ENCODE measurements at places on chromosomes 1 and 21. TPM values are rescaled to one million over a fixed set of nuclear protein-coding genes. Genes with fewer than 3 reads are reported as not detected.

DNA sequence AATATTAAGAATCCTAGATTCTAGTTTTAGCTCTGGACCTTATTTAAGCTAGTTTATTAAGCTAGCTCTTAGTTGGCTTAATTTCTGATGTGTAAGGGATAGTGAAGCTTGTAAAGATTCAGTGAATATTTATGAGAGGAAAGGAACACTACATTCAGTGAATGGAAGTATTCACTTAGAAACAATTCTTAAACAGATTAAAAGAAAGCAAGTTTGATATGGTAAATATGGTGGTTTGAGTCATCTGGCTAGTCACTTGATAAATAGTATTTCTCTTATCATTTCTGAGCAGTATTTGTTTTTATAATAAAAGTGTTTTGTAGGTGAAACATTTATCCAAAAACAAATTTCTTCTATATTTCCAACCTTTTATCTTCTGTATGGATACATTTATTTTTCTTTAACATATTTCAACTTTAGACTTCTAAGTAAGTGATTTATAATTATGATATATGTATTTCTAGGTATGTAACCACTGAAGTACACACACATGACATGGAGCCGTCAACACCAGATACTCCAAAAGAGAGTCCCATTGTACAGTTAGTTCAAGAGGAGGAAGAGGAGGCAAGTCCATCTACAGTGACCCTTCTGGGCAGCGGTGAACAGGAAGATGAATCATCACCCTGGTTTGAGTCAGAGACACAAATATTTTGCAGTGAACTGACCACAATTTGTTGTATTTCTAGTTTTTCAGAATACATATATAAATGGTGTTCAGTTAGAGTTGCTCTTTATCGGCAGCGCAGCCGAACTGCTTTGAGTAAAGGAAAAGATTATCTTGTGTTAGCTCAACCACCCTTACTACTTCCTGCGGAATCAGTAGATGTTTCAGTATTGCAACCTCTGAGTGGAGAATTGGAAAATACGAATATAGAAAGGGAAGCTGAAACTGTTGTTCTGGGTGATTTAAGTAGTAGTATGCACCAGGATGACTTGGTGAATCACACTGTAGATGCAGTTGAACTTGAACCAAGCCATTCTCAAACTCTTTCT lies 55.6 kb downstream of the SUCO start:
- H3K4me3 ChIP-seq = no peak overlapping the region
- 0 out of 2 replicates have a peak, but pooled peaks cover 7% of the 10 kb centered on the region for H3K4me1 ChIP-seq
- no peaks in the 10 kb centered on the region for H3K27me3 ChIP-seq
- no peak for DNase-seq

- peaks cover 3% of the 10 kb centered on the region for H3K36me3 ChIP-seq
- H3K4me3 ChIP-seq = no peak overlapping the region
- no peak for DNase-seq
- no peaks in the 10 kb centered on the region for H3K4me1 ChIP-seq
- H3K27ac ChIP-seq = no peak overlapping the region
- H3K27me3 ChIP-seq = no peaks in the 10 kb centered on the region
Observed at GRCh38 chr1:235342039-235342438, 13.7 kb downstream of the GGPS1 start.

GRCh38 chr1:109610609-109611307 lies 8.7 kb downstream of the GNAT2 start:
- no peaks in the 10 kb centered on the region for H3K36me3 ChIP-seq
- no peak overlapping the region for H3K4me3 ChIP-seq
- DNase-seq = peak; percentile 48

- no peak overlapping the region for H3K4me3 ChIP-seq
- no peaks in the 10 kb centered on the region for H3K4me1 ChIP-seq
- no peak overlapping the region for H3K27ac ChIP-seq
Observed at GRCh38 chr1:38609166-38610025, 250.2 kb downstream of the RRAGC start.

GRCh38 chr1:18940303-18941020 lies 16.0 kb downstream of the IFFO2 start:
- peaks cover 39% of the 10 kb centered on the region for H3K4me1 ChIP-seq
- H3K27ac ChIP-seq = peak overlapping the region; percentile 79
- no peaks in the 10 kb centered on the region for H3K27me3 ChIP-seq
- no peak for DNase-seq
- no peaks in the 10 kb centered on the region for H3K36me3 ChIP-seq

Gene OR6N1
- total RNA-seq = not detected

Gene CDA
- total RNA-seq = not detected

Gene FAM177B
- 0.70 TPM for total RNA-seq
